Right ventricle myocardium superior (tissue), 1 donor: ENCODE measurements at places on chromosomes 16 and 17. TPM values are rescaled to one million over a fixed set of nuclear protein-coding genes. Genes with fewer than 3 reads are reported as not detected.
A peak's percentile ranks its signal among the peaks of the same experiment; 100 is the strongest.

DNA sequence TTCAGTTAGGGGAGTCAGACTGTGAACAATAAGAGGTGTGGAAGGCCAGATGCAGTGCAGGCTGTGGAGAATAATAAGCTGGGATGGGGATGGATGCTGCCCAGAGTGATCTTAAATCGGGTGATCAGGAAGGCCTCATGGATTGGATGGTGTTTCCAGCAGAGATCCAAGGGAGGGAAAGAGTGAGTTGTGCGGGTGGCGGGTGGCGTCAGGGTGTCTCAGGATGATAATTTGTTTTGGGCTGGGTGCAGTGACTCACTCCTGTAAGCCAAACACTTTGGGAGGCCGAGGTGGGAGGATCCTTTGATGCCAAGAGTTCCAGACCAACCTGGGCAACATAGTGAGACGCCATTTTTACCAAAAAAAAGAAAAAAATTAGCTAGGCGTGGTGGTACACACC, 7.9 kb downstream of the CLUAP1 start:
- DNase-seq: no peak

DNA sequence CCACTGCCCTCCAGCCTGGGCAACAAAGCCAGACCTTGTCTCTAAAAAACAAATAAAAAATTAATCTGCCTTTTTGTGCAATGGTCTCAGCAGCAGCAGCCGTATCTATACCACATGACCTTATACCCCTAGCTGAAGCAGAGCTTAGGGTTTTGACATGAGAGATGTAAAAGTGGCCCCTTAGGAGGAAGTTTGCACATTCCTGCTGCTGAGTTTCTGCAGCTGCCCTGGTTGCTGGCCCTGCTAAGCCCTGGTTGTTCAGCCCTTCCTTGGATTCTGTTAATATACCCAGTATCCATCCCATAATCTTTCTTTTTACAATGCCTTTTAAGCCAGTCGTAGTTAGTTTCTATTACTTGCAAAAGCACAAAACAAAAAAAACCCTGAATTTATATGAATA, 33.0 kb upstream of the PRKCB start:
- DNase-seq: no peak

DNA sequence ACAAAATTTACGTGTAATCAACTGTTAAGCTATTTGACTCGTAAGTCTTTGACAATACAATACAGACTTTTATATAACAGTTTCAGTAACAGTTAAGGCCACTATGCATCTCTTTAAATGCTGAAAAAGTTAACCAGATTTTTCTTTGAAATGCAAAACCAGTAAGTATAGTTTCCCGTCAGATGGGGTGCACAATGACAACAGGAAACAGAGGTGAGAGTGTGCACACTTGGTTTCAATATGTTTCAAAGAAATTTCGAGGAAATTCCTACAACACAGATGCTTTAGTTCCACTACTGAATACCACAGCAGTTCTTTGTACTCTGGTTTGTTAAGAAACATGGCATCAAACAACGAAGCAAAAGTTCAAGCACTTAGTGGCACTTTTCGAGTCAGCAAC, 48.4 kb downstream of the RNF157 start:
- no peak for DNase-seq

DNA sequence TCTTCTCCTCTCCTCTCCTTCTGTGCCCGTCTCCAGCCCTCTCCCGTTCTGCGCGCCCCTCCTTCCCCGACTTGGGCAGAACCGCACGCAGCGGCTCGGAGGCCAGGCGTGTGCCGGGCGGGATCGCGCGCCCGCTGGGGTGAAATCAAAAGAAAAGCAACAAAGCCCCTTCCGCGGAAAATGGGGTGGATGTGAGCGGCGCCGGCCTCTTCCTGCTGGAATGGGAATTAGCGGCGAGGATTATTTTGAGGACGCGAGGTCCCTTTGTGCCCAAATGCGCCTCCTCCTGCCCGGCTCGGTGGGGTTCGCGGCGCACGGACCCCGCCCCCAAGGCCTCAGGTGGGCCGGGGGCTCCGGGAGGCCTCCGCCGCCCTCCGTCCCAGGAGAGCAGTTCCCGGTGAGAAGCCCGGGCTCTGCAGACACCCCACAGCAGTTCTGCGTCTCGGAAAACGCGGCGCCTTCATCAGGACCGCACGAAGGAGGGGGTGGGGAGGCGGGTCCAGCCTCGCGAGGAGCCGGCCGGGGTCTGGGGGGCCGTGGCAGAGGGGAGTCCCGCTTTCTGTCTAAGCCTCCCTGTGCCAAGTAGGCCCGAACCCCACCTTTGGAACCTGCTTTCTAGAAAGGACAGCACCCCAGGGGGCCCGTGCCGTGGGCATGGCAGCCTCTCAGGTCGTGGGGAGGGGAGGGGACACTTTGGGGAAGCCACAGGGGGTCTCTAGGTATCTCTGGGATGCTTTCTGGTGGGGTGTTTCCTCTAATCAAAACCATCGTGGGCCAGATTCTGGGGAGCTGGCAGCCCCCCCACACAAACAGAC, 91.0 kb upstream of the CBX4 start:
- DNase-seq: no peak

GRCh38 chr17:58215685-58216084, 3.4 kb downstream of the MKS1 start:
- DNase-seq: no peak

GRCh38 chr17:18235743-18236256, 10.4 kb downstream of the LLGL1 start:
- DNase-seq: no peak

DNA sequence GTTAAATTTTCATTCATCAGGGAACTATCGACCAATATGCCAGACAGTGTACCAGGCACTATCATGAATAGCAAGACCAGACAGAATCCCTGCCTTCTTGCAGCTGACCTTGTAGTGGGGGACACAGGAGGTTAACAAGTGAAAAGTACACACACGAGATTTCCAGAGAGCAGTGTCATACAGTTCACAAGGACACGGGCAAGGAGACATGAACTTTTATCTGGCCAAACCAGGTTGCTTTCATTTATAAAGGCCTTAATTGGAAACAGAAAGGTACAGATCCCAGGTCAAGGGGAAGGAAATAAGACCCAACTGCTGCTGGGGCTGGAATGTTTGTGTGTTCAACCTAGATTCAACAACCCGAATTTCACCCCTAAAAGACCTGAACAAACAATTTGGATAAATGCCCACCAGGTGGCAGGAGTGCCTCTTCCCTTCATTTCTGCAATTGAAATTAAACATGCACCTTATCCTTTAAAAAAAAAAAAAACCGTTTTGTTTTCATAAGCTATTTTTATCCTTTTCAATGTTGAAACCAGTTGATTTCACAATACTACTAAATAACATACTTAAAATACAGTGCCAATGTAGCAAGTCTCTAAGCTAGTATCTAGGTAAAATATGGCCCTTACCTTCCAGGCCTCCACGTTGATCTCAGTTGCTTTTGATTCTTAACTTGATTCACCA, 65.9 kb downstream of the EMP2 start:
- no peak for DNase-seq

GRCh38 chr16:17496891-17497290, 26.1 kb upstream of the XYLT1 start:
- DNase-seq: no peak

DNA sequence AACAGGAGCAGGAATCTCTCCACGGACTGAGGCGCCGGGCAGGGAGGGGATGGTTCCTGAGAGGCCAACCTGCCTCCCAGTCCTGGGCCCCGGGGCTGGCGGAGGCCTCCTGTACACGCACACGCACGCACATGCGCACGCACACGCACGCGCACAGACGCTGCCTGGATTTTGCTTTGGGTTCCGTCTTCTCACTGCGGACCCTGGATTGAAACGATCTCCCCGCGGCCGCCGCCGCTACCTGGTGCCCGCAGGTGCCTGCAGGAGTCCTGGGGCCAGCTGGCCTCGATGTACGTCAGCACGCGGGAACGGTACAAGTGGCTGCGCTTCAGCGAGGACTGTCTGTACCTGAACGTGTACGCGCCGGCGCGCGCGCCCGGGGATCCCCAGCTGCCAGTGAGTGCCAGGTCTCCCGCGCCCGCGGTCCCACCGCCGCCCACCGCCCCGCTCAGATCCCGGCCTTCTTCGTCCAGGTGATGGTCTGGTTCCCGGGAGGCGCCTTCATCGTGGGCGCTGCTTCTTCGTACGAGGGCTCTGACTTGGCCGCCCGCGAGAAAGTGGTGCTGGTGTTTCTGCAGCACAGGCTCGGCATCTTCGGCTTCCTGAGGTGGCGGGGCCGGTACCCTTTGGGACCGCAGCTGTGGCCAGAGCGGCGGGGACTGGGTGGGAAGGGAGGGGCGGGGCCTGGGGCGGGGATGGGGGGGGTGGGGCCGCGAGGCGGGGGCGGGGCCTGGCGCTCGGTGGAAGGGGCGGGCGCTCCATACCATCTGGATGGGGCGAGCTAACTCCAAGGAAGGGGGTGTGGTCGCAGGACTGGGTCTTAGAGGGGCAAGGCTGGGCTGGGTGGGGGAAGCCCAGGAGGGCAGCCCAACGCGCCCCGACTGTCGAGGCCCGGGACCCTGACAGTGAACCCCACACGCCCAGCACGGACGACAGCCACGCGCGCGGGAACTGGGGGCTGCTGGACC, 12.3 kb downstream of the CES4A start:
- peak; percentile 73 for DNase-seq

Gene TERB1
- not detected for total RNA-seq

Gene SMIM36
- total RNA-seq: not detected

Gene TBC1D3
- not detected for total RNA-seq

Gene BAIAP2
- total RNA-seq: 34.7 TPM
